ENCODE measurements at places on chromosomes 12 and 14. TPM values are rescaled to one million over a fixed set of nuclear protein-coding genes. Genes with fewer than 3 reads are reported as not detected.

HOXC9 gene
- not detected for polyA plus RNA-seq

RTL1 gene
- not detected for polyA plus RNA-seq

ZNF891 gene
- polyA plus RNA-seq: 1.6 TPM

RPL6 gene
- 1,715 TPM for polyA plus RNA-seq

GPRC5D gene
- not detected for polyA plus RNA-seq

SUPT16H gene
- polyA plus RNA-seq: 260 TPM

RNASE2 gene
- polyA plus RNA-seq: not detected

COL2A1 gene
- polyA plus RNA-seq: 5.9 TPM

HOXC5 gene
- not detected for polyA plus RNA-seq

RBP5 gene
- 1.2 TPM for polyA plus RNA-seq

MAP1LC3B2 gene
- polyA plus RNA-seq: 9.4 TPM

SLC35F4 gene
- polyA plus RNA-seq: 0.23 TPM

SGPP1 gene
- 4.3 TPM for polyA plus RNA-seq

MYF5 gene
- not detected for polyA plus RNA-seq

MYF6 gene
- not detected for polyA plus RNA-seq

GLT8D2 gene
- polyA plus RNA-seq: 3.2 TPM

CNIH1 gene
- 141 TPM for polyA plus RNA-seq

OR6C6 gene
- not detected for polyA plus RNA-seq

SCAF11 gene
- polyA plus RNA-seq: 77.0 TPM

GLIPR1L1 gene
- polyA plus RNA-seq: 4.4 TPM

SLC25A21 gene
- 10.6 TPM for polyA plus RNA-seq

CLEC4C gene
- polyA plus RNA-seq: not detected

VWF gene
- 0.03 TPM for polyA plus RNA-seq

TMEM179 gene
- polyA plus RNA-seq: 2.2 TPM

TAS2R14 gene
- 2.6 TPM for polyA plus RNA-seq

FGF6 gene
- not detected for polyA plus RNA-seq

CFAP54 gene
- polyA plus RNA-seq: 0.76 TPM

CCND2 gene
- 70.1 TPM for polyA plus RNA-seq

OASL gene
- not detected for polyA plus RNA-seq

TMEM132D gene
- 0.44 TPM for polyA plus RNA-seq

SLCO1B1 gene
- polyA plus RNA-seq: 0.50 TPM

TMEM120B gene
- polyA plus RNA-seq: 11.2 TPM

ZBTB1 gene
- polyA plus RNA-seq: 10.3 TPM

CLEC2A gene
- polyA plus RNA-seq: not detected

Data from GM23338 (cell line).